AG04450 (cell line): ENCODE measurements at places on chromosomes 2 and 18.

GRCh38 chr2:47907039-47907781 lies 912 bp upstream of the FBXO11 start:
- DNase-seq, result no peak

DNA sequence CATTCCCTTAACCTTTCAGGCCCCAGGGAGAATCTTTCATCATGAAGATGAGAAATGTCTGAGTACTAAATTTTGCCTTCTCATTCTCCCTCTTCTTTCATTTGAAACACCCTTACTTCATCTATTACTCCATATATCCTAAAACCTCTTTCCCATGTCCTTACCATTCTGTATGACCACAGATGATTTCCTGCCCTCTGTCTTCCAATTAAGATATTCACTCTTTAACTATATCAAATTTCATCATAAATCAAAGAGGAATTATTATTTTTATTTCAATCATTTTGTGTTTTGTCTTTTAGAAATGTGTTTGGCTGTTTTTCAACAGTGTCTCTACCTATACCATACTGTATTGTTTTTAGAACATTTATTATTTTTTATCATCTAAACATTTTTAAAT lies 964.9 kb upstream of the KLHL29 start:
- no peak for DNase-seq

GRCh38 chr18:25862881-25863600 lies 227.4 kb downstream of the SS18 start:
- DNase-seq, result no peak

DNA sequence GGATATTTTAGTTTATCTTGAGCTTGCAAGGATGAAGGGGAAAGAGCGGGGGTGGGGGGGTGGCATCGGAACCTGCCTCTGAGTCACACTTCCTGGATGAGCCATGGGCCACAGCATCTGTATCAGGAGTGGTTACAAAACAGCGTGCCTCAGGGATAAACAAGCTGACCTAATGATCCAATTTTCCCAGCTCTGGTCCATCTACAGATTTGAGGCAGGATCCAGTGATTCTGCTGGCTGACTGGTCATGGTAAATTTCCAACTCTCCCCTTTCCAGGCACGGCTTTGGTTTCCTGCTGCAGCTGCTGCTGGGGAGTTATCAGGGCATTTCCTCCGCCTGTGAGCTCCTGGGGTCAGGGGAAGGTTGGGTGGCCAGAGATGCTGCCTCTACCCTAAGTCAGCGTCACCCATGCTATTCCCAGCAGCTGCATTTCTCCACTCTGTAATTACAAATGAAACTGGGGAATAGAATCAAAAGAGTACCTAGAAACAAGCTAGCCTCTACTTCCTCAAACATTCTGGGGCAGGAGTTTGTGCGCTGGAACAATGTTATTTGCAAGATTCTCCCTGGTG lies 4.7 kb upstream of the HPCAL1 start:
- peak; percentile 87 for DNase-seq

DNA sequence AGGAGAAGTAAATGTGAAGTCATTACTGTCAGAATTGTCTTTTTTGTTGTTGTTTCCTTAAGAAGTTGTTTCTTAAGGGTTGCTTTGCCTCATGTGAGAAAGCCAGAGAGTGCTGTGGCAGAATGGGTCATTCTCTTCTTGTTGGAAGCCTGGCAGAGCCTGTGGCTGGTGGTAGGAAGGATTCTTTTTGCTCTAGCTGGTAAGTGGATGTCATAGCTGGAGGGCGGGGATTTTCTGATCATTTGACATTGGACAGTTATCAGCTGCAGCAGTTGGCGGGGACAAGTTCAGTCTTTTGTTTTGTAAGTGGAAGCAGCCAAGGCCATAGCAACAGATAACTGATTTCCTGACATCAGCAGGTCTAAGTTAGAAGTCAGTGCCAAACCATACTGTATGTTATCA lies 5.5 kb upstream of the RMDN2 start:
- DNase-seq, result no peak

DNA sequence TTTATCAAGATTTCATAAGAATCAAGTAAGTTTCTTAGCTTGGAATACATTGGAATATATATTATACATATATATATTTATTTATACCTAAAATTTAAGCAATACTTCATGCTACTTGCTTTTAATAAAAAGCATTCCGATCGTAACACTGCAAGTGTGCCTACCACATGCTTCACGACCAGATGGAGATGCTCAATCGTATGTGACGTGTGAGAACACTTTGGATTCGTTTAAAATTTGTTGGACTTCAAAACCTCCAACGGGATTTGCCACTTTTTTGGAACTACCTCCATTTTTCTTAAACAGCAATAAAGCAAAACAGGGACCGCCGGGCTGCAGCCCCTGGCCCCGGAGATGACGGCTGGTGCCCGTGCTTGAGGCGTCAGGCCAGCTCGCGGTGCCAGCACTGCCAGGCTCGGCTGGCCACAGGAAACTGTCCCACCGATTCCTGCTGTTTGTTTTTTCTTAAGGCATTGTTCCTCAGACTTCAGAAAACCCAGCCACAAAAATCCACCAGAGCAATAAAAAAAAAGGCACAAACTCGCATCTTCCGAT lies 204.1 kb downstream of the TWIST2 start:
- no peak for DNase-seq

DNA sequence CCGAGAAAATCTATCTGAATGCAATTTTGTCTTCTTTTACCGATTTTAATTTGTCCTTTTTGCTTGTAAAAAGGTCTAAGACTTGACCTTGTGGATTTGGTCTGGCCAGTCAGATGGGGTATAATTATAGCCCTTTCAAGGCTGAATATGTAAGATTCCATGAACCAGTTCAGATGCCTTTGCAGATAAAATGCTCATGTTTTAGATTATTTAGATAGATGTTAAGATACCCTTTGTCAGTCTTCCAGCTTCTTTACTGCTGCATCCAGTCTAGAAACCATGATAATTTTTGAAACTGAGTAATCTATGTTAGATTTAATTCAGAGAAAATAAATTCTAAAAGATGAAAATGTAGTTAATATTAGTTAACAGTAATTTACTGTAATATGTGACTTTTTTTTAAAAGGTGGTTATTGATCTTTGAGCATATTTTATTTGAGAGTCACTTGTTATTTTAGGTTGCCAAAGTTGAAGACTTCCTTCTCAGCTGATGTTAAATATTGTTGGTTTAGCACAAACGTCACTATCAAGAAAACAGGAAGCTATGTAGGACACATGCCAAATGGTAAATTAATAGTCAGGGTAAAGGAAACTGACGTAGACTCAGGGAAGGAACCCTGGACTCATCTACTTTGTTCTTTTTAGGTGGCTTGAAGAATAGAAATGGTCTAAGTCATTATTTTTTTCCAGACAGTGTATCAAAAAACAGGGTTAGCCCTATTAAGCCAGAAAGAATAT lies 29.8 kb downstream of the BABAM2 start:
- no peak for DNase-seq

DNA sequence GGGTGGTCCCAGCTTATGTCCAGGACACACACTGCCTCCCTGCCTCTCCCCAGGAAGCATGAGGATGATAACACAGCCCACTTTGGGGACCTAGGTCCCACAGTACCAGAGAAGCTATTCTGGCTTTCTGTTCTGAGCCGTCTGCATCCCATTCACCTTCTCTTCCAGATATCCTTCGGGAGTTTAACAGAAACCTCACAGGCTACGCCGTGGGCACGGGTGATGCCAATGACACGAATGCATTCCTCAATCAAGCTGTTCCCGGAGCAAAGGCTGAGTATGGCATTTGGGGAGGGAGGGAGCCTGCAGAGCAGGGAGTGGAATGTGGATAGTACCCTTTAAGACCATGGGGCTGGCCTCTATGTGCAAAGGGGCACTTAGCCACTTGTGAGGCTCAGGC lies 102.6 kb downstream of the PLB1 start:
- DNase-seq, result no peak

- DNase-seq, result no peak
Observed at GRCh38 chr18:46295416-46295815, 191.2 kb downstream of the HAUS1 start.

DNA sequence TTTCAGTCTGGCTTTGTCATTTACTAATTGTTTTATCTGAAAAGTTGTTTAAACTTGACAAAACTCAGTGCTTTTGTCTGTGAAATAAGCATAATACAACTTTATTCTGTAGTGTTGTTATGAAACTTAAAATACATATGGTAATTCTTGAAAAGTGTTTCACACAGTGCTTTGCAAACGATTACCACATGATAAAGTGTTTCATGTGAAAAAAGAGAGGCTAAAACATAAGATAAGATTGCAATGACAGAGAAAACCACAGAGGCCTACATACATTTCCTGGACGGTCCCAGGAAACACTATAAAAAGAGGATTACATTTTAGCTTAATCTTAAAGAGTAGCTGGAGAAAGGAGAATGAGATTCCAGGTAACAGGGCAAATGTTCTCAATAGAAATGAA lies 1934.6 kb upstream of the LRRTM1 start:
- DNase-seq, result no peak

GRCh38 chr2:155377266-155377680 lies 678.8 kb downstream of the KCNJ3 start:
- DNase-seq, result no peak

DNA sequence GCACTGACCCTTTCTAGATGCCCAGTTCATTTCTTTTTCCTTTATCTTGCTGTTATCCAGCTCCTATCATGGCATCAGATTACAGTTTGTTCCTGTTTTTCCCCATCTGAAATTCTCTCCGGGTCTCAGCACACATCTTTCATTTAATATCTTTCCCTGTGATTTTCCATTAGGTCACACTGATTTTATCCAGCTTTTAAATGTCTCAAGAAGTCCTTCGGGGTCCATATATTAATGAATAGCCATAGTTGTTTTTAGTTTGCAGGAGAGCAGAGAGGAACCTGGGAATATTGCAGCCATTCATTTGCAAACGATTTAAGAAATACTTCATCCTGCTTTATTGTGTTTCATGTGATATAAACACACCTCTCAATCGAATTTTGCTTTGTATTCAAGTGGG lies 374.2 kb downstream of the TDRD15 start:
- DNase-seq, result no peak

- DNase-seq, result no peak
Observed at GRCh38 chr2:108975613-108976435, 13.2 kb downstream of the EDAR start.

DNA sequence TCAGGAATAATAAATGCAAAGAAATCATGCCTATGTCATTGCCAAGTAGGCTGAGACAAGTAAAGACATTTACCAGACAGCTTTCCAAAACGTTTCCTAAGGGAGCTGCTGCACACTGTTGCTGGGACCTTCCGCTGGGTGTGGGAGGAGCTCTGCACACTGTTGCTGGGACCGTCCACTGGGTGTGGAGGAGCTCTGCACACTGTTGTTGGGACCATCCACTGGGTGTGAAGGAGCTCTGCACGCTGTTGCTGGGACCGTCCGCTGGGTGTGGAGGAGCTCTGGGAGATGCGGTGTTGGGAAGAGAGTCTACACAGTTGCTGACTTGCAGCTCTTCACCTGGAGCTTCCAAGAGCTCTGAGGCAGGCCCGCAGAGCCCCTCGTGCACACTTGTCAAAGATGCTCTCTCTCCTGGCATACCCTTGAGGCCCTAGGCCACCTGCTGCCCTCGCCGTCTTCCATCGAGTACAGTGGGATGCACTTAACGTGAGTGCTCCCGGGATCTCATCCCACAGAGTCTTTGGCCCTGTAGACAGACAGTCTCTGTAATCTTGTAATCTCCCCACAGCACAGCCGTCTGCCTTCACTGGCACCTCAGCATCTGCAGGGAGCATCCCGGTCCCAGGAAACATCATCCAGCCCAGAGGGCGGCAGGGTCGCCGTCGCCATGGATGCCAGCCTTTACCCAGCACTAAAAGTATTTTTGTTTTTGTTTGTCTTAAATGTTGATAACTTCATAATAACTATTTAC lies 51.4 kb downstream of the TRAPPC12 start:
- no peak for DNase-seq

GRCh38 chr2:42073739-42074503 lies 26.1 kb downstream of the PKDCC start:
- peak; percentile 72 for DNase-seq
